ENCODE measurements at places on chromosomes 12 and 14.
A peak's percentile ranks its signal among the peaks of the same experiment; 100 is the strongest.

DNA sequence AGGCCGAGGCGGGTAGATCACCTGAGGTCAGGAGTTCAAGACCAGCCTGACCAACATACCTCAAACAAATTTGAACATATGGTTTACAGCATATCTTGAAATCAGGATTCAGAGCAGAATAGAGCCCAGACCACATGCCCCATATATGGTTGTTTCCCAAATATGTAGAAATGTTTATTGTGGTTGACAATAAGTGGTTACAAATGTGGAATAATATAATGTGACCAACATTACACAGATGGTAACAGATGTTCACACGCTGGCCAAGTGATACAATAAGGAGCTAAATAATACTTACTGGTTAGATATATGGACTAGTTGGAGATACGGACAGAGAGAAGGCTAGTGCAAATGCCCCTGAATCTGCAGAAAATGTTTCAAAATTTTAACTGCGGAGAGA lies 85.3 kb downstream of the MAPKAPK5 start:
- peak; percentile 12 for DNase-seq

DNA sequence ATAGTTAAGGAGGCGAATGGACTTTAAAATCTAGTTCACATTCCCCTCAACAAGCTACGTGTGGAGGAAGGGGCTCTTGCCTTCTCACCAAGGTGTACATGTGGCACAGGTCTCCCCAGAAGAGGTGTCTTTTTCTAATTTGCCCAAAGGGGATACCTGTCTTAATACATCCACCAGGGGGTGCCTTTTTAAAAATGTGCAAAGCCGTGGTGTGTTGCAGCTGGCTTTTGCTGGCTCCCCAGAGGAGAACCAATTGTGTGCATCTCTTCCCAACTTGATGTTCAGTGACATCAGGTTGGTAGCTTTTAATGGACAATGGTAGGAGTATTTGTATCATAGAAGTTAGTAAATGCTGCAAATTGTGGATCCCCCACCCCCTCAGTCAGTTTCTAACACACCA lies 33.8 kb downstream of the CREBL2 start:
- no peak for DNase-seq

- DNase-seq, result peak; percentile 12
These were observed 169.0 kb downstream of the PRIMA1 start for GRCh38 chr14:93619176-93619793.

- no peak for DNase-seq
These were observed 150.0 kb upstream of the PLEKHA5 start for GRCh38 chr12:18979401-18980126.

DNA sequence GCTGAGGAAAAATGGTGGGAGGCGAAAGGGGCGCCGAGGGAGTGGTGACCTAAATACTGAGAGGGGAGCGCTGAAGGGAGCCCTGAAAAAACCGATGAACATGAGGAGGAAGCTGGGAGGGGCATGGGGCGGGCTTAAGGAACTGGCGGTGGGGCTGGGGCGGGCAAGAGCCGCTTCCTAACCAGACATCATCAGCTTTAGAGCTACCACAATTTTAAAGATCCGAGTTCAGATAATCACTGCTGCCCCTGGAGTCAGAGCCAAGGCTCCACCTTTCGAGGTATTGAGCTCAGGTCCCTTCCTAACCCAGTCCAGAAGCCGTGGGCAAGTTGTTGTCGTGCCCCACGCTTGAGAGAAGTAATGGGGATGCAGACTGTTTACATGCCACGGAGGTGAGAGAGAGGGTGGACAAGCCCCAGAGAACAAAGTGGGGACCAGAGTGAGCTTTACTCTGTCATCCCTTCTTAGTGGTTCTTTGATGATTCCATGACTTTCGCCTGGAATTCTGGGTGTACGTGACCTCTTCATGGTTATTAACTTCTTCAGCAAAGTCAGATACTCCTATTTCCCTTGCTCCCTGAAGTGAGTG lies 393 bp downstream of the ORMDL2 start:
- no peak for DNase-seq

- DNase-seq, result no peak
These were observed 181.2 kb downstream of the PRKCH start for GRCh38 chr14:61502459-61503093.

GRCh38 chr12:63917864-63918799 lies 73.6 kb downstream of the SRGAP1 start:
- peak; percentile 94 for DNase-seq

- DNase-seq, result no peak
These were observed 335.1 kb downstream of the MED13L start for GRCh38 chr12:115942346-115942745.
